ENCODE measurements at places on chromosomes 1 and 21.

DNA sequence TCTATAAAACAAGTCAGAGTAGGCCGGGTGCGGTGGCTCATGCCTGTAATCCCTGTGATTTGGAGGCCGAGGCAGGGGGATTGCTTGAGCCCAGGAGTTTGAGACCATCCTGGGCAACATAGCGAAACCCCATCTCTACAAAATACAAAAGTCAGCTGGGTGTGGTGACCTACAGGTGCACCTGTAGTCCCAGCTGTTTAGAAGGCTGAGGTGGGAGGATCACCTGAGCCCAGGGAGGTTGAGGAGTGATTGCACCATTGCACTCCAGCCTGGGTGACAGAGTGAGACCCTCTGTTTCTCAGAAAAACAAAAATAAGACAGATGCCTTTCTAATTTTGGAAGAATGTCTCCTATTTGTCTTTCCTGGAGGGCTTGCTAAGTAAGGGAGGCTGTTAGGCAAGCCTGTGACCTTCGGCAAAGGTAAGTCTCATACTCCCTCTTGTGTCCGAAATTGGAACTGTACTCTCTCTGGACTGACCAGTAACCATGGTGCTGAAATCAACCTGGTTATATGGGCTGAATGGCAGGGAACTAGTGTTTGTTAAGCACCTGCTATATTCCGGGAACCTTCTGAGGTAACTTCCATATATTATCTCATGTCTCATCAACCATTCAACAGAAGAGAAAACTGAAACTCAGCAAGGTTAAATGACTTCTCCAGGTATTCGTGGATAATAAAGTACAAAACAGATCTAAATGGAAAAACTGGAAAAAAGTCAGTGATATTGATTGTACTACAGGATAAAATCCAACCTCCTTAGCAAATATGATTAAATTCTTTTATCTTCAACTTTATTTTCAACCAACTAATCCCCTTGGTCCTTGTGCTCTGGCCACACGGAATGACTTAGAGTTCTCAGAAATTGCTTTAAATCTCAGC, 11.8 kb upstream of the RAB3B start:
- peak; percentile 80 for DNase-seq

DNA sequence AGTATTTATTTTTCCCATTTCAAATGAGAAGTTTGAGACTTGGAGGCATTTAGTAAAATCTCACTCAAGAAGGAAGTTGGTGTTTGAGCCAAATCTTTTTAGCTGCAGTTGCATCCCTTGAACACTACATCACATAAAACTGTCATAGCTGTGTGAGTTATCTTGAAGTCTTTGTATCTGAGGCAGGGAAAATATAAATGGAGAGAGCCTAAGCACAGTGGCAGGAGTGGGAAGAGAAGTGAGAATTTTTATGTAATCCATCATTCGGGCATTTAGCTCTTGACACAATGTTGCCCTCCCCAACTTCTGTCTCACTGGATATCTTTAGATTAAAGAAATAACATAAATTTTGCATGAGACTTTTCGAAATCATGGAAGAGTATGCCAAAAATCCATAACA, 235.4 kb upstream of the GREM2 start:
- DNase-seq: no peak

DNA sequence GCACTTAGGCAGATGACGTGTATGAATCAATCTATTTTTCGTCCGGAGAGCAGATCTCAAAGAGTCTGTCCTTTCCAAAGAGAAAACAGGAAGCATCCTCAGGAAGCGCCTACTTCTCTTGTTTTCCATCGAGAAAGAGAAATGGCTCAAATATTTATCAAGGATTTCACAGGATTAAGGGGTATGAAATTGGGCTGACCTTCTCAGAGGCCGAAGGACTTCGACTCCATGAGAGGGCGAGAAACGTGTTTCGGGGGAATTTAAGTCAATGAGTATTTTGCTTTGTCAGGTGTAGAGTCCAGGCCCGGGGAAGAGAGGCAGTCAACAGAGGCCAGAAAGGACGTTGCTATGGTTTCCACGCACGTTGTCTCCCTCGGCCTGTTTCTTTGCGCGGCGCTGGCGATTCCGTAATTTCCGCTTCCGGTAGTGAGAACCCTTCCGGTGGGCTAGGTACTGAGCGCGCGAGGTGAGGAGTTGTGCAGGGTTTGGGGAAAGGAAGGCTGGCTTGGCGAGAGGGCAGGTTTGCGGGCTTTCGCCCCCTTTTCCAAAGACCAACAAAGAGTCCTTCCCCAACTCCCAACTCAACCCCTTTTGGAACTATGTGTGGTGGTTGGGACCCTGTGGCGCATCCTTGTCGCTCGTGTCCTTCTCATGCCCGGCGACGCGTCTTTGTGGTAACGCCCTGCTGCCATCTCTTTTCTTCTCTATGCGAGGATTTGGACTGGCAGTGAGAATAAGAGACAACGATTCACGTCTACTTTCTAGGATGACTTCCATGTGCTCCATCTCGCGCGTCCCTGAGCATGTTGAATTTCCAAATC, at the start of gene MRPS21:
Gene MRPS21, plus strand, starts transcription at position 429 of the 821 bp plus-strand sequence. CDS start 506 bp downstream, outside the sequence.
- peak; percentile 91 for DNase-seq

- DNase-seq: no peak
Observed at GRCh38 chr21:43766734-43767497, 9.2 kb downstream of the CSTB start.

Measured in NCI-H1694 treated with DMSO at 0.1 percent for 48 hours (cell line).